NCI-H2029 (cell line): ENCODE measurements at places on chromosomes 1 and 21.

- DNase-seq: peak; percentile 8
Measured at GRCh38 chr1:152347116-152347728, 12.6 kb downstream of the FLG2 start.

DNA sequence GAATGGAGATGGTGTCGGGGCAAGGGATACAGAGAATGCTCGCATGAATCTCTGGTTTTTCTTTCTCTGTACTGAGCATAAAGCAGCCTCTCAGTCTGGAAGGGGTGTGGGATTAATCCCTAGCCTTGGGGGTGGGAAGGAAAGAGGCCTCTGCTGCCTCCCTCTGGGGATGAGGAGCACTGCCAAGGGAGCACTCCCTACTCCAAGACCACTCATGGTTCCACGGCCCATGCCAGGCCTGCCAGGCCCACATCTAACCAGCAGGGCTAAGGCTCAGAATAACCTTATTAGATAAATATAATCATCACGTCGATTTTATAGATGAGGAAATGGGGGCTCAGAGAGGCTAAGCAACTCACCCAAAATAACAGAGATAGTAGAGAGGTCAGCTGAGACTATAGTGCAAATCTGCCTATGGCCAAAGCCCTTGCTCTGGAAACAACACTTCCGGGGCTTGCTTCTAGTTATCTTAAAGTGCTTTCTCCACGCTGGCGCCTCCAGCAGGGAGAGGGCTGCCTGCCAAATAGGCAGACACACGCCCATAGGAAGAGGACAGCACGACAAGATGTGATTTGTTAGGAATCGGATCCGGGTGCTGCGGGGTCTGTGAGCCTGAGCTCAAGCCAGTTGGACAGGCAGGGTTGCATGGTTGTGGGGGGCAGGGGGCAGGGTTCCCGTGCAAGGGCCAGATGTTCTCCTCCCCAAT is 522 bp downstream of the TEX35 start:
- DNase-seq: no peak

DNA sequence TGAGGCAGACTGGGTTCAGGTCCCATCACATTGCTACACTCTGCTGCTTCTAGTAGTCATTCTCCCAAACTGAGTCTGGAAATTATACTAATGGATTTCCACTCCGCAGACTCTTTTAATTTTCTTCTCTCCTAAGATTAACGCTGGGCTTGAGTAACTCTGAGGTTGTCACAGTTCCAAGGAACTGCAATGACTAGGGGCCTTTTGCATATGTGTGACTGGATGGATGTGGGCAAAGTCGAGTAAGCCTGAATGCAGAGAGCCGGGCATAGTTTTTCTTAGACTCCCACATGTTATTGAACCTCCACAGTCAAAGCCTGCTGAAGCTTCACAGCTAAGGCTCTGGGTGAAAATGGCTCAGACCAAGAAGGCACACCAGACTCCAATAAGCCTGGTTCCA is 160.9 kb upstream of the PROX1 start:
- no peak for DNase-seq

DNA sequence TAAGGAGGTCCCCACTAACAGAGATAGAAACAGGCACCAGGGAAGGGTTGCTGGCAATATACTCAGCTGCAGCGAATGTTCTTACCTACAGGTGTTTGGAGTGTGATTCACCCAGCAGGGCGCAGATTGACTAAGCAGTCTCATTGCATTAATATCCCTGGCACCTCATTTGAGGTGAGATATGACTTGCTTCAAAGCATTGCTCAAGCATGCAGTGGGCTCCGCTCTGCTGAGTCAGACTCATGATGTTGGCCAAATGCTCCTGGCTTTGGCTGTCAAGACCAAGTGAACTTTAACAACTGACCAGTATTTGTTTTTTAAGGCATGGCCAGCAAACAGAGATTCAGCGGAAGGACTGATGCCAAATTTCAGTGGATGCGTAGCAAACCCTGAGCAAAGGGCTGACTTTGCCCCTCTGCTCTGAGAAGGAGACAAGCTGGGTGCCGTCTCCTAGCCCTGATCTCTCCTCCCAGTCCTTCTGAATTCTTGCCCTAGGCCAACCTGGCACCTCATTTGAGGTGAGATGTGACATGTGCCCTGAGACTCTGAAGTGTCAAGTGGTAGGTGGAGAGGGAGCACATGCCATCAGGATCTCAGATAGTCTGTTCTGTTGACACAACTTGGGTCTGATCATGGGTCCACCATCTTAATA is 187.1 kb upstream of the COA6 start:
- DNase-seq: no peak

DNA sequence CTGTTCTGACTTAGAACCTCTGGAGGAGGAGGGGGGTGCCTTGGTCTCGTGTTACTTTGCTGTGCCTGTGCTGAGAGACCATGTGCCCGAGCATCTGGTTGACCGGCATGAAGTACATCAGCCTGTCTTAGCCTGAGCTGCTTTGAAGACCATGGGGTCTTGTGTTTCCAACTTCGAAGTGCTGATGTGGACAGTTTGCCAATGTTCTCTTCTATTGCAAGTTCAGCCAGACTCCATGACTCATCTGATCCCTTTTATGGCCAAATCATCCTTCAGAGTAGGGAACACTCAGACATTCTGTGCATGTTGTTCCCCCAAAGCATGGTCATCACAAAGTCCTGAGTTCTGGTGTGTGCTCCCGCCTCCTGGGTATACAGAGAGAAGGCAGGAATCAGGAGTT is 6.0 kb upstream of the PLA2G2C start:
- no peak for DNase-seq

- no peak for DNase-seq
Measured at GRCh38 chr1:44890007-44890406, 47.0 kb upstream of the PTCH2 start.

GRCh38 chr1:210684466-210685294 is 356.0 kb downstream of the HHAT start:
- no peak for DNase-seq

- no peak for DNase-seq
Measured at GRCh38 chr1:208059409-208060001, 148.6 kb upstream of the CD34 start.

- DNase-seq: peak; percentile 63
Measured at GRCh38 chr1:150259758-150260669, 2.4 kb downstream of the CA14 start.

DNA sequence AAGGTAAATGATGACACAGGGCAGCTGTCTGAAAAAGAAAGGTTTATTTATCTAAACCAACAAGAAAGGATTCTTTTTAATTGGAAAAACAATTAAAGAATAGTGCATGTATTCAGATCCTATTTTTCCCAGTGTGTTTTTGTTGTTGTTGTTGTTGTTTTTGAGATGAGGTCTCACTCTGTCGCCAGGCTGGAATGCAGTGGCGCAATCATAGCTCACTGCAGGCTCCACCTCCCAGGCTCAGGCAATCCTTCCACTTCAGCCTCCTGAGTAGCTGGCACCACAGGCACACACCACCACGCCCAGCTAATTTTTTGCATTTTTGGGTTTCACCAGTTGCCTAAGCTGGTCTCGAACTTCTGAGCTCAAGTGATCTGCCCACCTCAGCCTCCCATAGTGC is 22.1 kb downstream of the NEK2 start:
- DNase-seq: no peak

- DNase-seq: no peak
Measured at GRCh38 chr1:3718764-3719163, 33.5 kb upstream of the CCDC27 start.

GRCh38 chr21:37877888-37878684 is 38.2 kb downstream of the KCNJ6 start:
- DNase-seq: no peak

GRCh38 chr1:237199026-237199425 is 157.0 kb downstream of the RYR2 start:
- no peak for DNase-seq

GRCh38 chr1:22831729-22832413 is 121.2 kb downstream of the EPHB2 start:
- DNase-seq: no peak

GRCh38 chr1:5901841-5902240 is 90.4 kb downstream of the NPHP4 start:
- no peak for DNase-seq

DNA sequence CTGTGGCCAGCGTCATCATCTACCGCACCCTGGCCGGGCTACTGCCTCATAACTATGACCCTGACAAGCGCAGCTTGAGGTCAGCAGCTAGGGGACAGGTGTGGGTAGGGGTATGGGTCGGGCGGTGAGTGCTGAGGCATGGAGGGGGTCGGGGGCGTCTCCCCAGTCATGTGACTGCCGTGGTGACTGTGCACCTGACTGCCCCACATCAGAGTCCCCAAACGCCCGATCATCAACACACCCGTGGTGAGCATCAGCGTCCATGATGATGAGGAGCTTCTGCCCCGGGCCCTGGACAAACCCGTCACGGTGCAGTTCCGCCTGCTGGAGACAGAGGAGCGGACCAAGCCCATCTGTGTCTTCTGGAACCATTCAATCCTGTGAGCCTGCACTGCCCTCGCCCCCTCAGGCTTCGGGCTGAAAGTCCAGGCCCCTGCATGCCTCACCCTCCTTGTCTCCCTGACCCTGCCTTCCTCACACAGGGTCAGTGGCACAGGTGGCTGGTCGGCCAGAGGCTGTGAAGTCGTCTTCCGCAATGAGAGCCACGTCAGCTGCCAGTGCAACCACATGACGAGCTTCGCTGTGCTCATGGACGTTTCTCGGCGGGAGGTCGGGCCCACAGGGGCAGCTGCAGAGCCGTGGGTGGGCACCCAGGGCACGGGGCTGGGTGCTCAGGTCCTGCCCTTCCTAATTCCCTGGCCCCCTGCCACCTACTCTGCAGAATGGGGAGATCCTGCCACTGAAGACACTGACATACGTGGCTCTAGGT is 13.5 kb downstream of the PSRC1 start:
- DNase-seq: no peak

GRCh38 chr1:51578383-51579109 is 38.3 kb upstream of the OSBPL9 start:
- no peak for DNase-seq

DNA sequence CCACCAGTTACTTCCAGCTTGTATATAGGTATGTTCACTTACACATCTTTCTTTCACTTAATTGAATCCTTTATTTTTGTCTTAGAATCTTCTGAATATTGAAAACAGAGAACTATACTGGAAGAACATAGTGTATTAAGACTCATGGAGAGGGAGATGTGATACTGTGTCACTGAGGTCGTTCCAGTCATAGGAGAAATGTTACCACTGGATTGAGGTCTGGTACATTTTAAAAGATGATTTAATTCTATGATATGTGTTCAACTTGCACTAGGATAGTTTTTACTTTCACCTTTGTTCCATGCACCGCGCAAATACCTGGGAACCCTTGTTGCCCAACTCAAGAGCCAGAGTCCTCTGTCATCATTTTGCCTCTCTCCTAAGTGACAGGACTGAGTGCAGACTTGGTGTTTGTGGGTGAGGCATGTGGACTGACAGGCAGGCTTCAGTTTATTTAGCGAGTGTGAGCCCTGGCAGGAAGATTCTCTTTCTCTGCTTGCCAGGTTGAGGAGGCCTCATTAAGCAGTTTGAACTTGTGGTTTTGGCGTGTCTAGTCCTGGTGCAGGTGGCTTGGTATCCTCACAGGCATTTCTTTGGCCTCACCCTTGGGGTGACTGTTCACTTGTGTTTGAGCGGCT is 63.7 kb downstream of the DYRK1A start:
- no peak for DNase-seq

DNA sequence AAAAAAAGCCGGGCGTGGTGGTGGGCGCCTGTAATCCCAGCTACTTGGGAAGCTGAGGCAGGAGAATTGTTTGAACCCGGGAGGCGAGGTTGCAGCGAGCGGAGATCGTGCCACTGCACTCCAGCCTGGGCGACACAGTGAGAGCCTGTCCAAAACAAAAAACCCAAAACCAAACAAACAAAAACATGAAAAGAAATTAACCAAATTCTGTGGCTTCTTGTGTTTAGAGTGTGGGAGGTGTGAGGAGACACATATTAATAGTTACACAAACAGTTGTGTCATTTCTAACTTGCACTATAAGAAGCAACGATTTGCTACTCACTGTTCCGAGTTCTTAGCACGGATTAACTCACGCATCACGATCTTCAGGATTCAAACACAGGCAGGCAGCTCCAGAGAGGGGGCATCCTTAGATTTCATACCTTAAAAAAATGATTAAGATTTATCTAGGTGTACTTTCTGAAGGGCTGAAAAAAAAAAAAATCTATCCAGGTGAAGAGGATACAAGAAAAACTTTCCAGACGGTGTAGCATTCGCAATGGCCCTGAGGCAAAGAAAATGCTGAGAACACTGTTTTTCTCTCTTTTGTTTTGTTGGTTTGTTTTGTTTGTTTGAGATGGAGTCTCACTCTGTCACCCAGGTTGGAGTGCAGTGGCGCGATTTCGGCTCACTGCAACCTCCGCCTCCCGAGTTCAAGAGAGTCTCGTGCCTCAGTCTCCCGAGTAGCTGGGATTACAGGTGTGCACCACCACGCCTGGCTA is 713 bp upstream of the HMGCL start:
- no peak for DNase-seq

DNA sequence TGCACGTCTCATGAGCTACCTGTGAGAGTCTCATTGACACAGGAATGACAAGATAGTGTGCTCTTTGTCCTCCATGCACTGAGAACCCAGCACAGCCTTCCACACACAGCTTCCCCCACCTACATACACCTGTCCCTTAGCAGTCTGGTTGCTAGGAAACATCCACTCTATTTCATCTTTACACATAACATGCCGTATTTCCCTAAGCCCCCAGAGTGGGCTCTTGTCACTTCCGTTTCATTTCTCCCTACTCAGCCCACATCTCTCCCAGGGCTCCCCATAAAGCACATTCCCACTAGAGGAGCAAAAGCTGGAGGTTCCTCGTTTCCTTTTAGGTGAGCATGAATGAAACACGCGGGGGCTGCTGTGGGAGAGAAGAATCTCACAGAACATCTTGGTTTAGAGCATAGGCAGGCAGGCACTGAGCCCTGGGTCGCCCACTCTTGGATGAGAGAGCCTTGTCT is 137.1 kb downstream of the ETS2 start:
- DNase-seq: peak; percentile 67

- DNase-seq: no peak
Measured at GRCh38 chr1:151905070-151905442, 4.3 kb downstream of the THEM4 start.

DNA sequence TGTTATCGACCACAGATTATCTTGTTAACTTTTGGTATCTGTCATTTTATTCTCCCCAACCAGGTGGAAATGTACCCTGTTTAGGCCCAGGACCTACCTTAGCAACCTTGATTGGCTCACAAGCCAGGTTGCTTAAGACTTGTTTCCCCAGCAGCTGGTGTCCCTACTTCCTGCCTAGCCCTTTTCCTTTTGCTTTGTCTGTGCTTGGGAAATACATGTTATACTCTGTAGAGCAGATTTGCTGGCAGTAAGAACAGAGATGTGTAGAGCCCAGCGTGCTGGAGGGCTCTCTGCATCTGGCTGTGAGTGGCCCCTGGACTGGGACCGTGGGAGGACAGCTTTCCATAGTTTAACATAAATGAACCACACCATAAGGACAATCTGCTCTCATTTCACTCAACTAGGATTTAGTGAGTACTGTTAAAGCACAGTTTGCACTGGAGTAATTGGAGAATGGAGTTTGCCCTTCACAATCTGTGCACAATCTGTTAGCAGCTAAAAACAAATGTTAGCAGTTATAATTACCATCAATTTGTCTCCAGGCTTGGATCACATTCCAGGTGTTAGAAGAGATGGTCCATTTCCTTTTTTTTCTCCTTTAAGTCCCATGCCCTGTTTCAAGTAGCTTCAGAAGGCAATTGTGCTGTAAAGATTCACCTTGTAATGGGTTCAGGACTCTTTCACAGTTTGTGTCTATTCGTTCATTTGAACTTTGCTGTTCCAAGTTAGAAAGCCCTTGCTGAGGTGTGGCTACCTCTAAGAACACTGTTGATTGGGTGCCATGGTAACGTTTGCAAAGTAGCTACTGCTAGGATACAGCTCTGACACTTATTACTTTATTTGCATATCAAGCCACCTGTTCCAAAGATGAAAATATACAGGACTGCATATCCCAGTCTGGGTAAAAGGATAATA is at the start of gene APOBEC4:
APOBEC4 (minus strand) TSS at position 770 of the 915 bp plus-strand sequence. CDS start 4,535 bp downstream, outside the sequence.
- DNase-seq: peak; percentile 10
